ENCODE measurements at places on chromosomes 16 and 17.

DNA sequence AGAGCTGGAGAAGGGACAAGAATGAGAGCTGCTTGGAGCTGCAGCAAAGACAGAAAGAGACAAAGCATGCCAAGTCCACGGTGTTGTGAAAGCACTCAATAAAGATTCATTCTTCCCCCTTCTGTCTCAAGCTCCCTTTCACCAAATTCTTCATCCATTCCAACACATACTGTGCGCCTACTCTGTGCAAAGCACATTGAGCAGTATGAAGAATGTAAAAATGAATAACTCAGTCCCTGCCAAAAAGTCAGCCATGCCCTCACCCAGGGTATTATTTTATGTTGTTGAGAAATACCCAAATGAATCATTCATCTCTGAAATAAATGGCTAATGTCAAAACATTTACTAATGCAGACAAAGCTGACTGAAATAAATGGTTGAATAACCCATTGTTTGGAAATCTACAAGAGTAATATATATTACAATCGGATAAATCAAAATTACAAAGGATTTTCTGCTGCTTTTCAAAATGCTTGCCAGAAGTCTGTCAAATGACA lies 282.9 kb upstream of the IRX5 start:
- DNase-seq: no peak

- no peak for DNase-seq
Measured at GRCh38 chr17:35447499-35447898, 1.1 kb downstream of the SLFN13 start.

- DNase-seq: no peak
Measured at GRCh38 chr17:21378553-21378952, 2.4 kb downstream of the KCNJ12 start.

GRCh38 chr17:73156166-73156840 lies 8.5 kb upstream of the SSTR2 start:
- DNase-seq: peak; percentile 69

Measured in H4 (cell line).